Occipital lobe (tissue), 3 donors: ENCODE measurements at places on chromosomes 2 and 18. TPM values are rescaled to one million over a fixed set of nuclear protein-coding genes. Genes with fewer than 3 reads are reported as not detected.

RAB31 gene
- total RNA-seq, result 27.6 TPM

ELOA2 gene
- not detected for total RNA-seq

MPP4 gene
- total RNA-seq, result 0.31 TPM

ACKR3 gene
- total RNA-seq, result 20.3 TPM

POMC gene
- 0.78 TPM for total RNA-seq

DNA sequence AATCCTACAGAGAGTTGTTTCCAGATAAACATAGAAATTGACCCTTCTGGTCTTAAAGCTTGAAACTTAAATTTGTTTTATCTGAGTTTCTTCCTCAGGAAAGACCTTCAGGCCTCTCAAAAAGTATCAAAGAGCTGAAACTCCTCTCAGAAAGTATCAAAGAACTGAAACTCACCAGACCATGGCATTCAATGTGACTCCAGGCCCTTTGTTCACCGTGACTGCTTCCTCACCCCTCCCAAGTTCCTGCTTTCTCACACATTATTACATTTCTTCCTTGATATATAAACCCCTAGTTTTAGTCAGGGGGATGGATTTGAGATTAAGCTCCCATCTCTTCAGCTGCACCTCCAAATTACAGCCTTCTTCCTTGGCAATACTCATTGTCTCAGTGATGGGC, 6.0 kb downstream of the ANKMY1 start:
- DNase-seq, result no peak

- no peak for DNase-seq
Observed at GRCh38 chr2:241814393-241814642, 5.3 kb downstream of the NEU4 start.

- DNase-seq, result no peak
Observed at GRCh38 chr18:23259701-23260681, 124.7 kb downstream of the CABLES1 start.

- no peak for DNase-seq
Observed at GRCh38 chr2:96500385-96501066, 4.6 kb downstream of the NEURL3 start.

DNA sequence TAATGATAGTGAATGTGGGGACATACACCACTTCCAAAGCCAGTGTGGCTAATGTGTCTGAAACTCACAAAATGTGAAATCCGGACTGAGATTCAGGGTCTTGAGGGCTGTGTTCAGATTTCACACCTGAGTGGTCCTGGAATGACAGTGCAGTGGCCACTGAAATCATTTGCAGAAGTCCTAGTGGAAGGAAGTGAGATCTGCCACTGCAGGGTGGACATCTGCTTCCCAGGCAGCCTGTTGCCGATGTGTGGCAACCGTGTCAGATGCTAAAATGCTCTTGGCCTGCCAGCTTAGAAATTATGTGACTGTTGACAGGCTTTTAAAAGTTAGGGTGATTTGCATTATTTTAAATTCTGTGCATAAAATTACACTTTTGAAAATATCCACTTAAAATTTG, 77.8 kb upstream of the TMEM200C start:
- no peak for DNase-seq
